ENCODE measurements at places on chromosomes 13 and 19. TPM values are rescaled to one million over a fixed set of nuclear protein-coding genes. Genes with fewer than 3 reads are reported as not detected.

ZNF285 gene
- 7.7 TPM for total RNA-seq

TTYH1 gene
- 72.2 TPM for total RNA-seq

GRCh38 chr19:54644056-54644455 lies 13.8 kb downstream of the LILRB1 start:
- peak; percentile 71 for DNase-seq

LIM2 gene
- not detected for total RNA-seq

PCP2 gene
- total RNA-seq: not detected

GRCh38 chr19:6821639-6822310 lies 49.3 kb downstream of the VAV1 start:
- DNase-seq: peak; percentile 42

DNA sequence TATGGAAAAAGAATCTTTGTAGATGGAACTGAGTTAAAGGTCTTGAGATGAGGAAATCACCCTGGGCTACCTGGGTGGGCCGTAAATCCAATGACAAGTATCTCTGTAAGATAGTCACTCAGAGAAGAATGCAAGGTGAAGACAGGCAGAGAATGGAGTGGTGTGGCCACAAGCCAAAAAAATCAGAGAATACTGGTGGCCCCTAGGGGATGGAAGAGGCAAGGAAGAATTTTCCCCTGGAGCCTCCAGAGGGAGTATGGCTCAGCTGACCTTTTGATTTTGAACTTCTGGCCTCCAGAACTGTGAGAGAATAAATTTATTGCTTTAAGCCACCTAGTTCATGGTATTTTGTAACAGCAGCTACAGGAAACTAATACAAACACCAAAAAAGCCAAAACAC lies 32.7 kb upstream of the CSNK1A1L start:
- DNase-seq: no peak

- DNase-seq: no peak
Observed at GRCh38 chr13:110471833-110472162, 89.7 kb downstream of the RAB20 start.

DNA sequence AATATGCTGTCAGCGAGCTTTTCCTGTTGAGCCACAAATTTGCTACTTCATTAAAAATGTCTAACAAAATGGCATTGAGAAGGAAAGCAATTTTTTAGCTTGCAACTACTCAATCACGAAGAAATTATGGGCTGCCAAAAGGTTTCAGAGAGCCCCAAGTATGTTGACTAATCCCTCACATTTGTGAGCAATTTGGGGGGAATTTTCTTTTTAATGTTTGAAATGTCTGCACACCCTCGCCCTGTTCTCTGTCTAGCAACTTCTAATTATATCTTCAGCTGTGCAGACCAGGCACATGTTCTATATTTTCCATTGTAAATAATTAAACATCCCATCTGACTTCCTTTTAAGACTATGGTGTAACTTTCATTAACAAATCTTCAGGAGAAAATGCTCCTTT lies 192.9 kb downstream of the DCT start:
- DNase-seq: no peak

- DNase-seq: no peak
Observed at GRCh38 chr13:30751183-30751933, 16.0 kb downstream of the ALOX5AP start.

ADGRE3 gene
- 1.9 TPM for total RNA-seq

ZNF836 gene
- 19.7 TPM for total RNA-seq

ASF1B gene
- total RNA-seq: 0.22 TPM

TMIGD2 gene
- total RNA-seq: 0.85 TPM

- no peak for DNase-seq
Observed at GRCh38 chr19:17266589-17266974, 661 bp upstream of the BABAM1 start.

ELAVL3 gene
- 0.45 TPM for total RNA-seq

GRCh38 chr13:78659732-78660494 lies 958 bp upstream of the OBI1 start:
- DNase-seq: no peak

SIAH3 gene
- total RNA-seq: not detected

GRCh38 chr13:51502153-51502651 lies 49.4 kb upstream of the INTS6 start:
- DNase-seq: no peak

DNA sequence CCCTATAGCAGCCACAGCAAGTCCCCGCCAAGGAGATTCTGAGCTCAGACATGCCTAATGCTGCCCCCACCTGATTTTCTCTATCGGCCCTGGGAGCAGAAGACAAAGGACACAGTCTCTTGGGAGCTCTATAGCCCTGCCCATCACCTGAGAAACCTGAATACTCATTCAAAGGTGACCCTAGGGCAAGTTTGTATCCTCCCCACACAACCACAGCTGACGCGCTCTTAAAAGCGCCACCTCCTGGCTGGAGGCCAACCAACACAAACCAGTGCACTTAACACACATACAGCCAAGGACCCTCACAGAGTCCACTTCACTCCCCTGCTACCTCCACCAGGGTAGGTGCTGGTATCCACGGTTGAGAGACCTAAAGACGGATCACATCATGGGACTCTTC lies 8.8 kb upstream of the IGFL4 start:
- no peak for DNase-seq

Measured in sciatic nerve (tissue), 2 donors.